Colonic mucosa (tissue), 4 donors: ENCODE measurements at places on chromosomes 7 and 10.
A peak's percentile ranks its signal among the peaks of the same experiment; 100 is the strongest.

DNA sequence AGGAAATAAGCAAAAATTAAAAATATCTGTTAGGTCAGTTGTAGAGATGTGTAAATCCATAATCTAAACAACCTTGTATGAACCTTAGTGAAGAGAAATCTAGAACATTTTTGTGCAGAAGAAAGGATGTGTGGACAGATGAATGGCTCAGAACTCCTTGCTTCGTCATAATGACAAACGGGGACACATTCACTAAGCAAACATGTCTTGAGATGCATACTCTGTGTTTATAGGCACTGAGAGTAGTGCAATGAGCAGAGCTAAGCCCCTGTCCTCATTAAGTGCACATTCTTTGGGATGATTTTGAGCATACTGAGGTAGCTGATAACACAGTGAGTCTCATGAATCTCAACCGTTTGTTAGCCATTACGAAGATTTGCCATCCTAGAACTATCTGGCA, 360.6 kb upstream of the ANKRD30A start:
- no peak for DNase-seq

DNA sequence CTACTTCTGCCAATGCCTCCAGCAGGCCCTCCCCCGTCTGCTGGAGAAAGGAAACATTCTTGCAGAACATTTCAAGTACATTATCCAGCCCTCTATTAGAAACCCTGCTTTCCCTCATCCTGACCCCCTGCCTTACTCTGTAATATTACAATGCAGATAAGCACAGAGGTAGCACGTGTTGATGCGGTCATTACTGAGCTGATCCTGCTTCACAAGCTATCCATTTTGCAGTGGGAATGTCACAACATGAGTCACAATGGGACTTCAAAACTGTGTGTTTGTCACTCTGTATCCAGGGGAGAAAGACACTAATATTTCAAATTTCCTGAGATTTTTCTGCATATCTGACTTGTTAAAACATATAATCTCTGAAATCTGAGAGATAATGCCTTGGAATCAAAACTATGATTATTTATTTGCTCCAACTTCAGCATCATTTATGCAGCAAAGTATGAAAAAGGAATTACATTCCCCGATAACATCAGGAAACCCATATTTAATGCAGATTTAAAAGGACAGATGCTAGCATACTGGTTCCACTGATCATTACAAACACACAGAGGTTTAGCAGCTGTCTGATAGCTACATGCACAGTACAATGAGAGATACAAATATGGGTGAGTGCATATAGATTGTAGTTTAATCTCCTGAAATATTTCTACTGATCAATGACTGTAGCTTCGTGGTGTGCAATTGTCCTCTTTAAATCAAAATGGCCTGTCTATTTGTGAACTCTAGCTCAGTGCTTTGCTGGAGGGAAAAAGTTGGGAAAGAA, 239.7 kb downstream of the SORCS3 start:
- no peak for DNase-seq

DNA sequence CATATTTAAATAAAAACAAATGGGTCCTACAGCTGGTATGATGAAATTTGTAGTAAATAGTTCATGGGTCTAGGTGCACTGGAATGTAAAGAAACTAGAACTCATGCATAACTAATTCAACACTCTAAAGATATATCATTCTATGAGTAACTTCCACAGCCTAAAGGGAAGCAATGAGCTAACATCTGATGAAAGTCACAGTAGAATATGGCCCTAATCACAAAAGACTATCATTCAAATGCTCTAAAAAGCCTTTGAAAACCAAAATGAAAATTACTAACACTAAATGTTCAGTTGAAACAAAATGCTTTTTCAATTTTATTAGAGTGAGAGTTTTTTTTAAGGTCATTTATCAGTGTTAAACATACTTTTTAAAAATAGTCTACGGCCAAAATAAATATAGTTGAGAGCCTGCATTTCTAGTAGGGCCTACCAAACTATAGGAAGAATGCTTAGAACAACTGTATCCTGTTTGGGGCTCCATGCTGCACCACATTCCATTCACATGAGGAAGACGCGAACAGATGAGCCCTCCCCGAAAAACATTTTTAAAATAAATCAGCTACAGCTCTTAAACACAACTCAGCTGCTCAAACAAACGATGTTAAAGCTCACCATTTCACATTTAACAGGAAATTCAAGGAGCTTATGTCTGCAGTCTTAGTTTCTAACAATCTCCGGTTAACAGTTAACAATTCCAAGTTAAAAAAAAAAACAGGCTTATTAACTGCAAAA, 134.5 kb downstream of the NRBF2 start:
- DNase-seq, result peak; percentile 44

GRCh38 chr10:124640538-124641231, 103.5 kb downstream of the FAM53B start:
- no peak for DNase-seq

- no peak for DNase-seq
Observed at GRCh38 chr7:20310301-20310700, 20.4 kb upstream of the ITGB8 start.

DNA sequence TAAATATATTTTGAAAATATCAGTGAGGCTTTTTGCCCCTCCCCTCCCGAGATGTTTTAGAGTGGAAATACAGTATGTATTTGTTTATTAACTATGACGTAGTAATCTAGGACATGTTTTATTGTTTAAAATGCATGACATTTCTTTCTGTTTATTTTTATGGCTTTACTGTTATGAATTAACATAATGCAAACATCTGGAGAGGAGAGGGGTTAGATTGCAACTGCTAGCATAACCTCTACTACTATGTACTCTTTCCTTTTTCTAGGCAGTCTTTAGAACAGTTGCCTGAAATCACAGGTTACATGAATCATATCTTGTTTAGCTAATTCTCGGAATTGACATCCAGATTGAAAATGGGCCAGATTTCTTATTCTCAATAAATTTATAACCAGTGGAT, 7.4 kb downstream of the BTAF1 start:
- no peak for DNase-seq

DNA sequence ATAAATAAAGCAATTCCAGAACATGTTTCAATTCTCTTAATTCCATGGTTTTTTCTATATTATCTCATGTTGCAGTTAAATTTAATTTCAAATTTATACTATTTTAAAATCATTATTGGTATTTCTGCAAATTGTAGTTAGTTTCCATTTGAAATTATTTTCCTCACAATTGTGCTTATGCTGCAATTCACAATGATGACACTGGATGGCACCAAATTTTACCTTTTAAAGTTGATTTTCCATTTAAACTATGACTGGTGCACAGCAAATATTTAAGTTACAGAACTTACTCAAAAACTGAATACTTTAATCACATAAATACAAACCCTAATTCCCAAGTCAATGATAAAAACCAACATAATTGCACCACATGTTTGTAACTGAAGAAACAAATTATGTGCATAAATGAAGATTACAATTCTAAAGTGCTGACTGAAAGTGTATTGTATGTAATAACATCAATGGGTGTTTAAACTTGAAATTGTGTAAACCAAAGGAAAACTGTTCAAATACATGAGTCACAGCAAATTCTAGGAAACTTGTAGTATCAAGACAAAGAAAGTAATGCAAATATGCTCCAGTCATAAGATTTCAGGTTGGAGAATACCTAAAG, 75.3 kb upstream of the AASS start:
- no peak for DNase-seq
